GOT3 (cell line): ENCODE measurements at places on chromosomes 7 and 10.

- no peak for DNase-seq
Observed at GRCh38 chr10:132959559-132959961, 17.2 kb upstream of the CFAP46 start.

GRCh38 chr7:104175361-104175984 is 32.3 kb downstream of the ORC5 start:
- no peak for DNase-seq

GRCh38 chr7:152894295-152895170 is 135.0 kb downstream of the ACTR3B start:
- no peak for DNase-seq

GRCh38 chr10:79331226-79331625 is 16.0 kb upstream of the PPIF start:
- no peak for DNase-seq

GRCh38 chr7:107469929-107470328 is at the start of gene GPR22:
GPR22 (plus strand) TSS chr7:107470057; CDS start chr7:107474061, 4,004 bp downstream.
- DNase-seq, result no peak

DNA sequence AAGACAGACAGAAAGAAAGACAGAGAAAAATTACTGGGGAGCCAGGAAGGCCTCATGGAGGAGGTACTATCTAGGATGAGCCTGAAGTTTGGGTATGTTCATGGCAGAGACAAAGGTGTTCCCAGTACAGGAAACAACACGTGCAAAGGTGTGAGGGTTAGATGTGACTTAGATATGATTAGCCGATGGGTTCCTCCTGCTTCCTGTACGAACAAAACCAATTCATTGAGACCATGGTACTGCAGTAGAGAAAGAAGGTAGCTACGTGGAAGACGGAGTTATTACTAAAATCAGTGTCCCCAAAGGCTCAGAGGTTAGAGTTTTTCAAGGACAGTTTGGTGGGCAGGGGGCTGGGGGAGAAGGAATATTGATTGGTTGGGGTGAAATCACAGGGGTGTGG is 55.2 kb upstream of the CHST3 start:
- DNase-seq, result no peak
